Mesenteric fat pad (tissue), 1 donor: ENCODE measurements at places on chromosomes 3 and 15. TPM values are rescaled to one million over a fixed set of nuclear protein-coding genes. Genes with fewer than 3 reads are reported as not detected.

GRCh38 chr3:10289077-10289476 lies 3.7 kb downstream of the GHRL start:
- peak; percentile 33 for DNase-seq

The SMCO1 gene
- total RNA-seq, result not detected

The RLBP1 gene
- total RNA-seq, result not detected

DNA sequence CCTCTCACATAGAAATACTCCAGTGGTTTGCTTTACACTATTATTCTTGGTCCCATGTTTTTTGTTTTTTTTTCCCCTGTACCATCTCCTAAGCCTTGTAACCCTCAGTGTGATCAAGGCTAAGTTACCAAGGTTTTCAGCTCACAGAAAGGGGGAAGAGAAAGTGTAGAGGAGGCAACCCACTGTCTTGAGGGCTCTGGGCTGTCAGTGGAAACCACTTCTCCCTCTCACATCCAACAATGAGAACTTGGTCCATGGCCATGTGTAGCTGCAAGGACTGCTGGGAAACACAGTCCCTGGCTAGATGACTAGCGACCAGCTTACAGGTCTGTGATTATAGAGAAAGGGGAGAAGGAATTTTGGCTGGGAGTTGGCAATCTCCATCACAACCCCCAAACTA lies 30.3 kb downstream of the GPD1L start:
- no peak for DNase-seq

DNA sequence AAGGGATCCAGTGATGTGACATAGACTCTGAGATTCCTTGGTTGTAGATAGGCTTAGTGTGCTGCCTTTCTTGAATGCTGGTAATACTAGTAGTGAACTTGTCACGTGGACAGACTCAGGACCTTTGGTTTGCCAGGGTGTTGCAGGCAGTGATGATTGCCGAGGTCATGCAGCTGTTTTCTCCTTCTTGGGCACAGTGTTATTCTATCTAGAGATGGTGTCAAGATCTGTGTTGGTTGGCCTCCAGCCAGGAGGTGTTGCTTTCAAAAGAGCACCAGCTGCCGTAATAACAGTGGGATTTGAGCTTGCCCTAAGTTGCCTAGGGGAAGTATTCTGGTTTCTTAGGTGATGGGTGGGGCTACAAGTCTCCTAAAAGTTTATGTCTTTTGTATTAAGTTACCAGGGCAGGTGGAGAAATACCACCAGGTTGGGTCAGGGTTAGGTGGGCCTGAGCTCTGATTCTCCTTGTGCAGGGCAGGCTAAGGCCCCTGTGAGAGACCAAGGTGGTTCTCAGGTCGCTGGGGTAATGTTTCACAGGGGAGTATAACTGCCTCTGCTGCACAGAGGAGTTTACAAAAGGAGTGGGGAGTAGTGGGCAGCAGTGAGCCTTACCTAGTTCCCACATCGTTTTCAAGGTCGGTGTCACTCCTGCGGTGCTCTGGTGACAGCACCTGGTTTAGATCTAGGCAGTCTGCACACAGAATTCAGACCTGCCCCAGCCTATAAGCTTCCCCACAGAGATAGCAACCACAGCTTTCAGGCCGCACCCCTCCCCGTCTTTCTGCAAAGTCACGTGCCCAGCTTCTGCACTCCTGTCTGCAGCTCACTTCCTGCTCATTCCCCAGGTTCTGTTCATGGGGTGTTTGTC lies 350.3 kb downstream of the DOCK3 start:
- DNase-seq, result no peak

GRCh38 chr3:129613367-129613740 lies 6.9 kb upstream of the PLXND1 start:
- no peak for DNase-seq

DNA sequence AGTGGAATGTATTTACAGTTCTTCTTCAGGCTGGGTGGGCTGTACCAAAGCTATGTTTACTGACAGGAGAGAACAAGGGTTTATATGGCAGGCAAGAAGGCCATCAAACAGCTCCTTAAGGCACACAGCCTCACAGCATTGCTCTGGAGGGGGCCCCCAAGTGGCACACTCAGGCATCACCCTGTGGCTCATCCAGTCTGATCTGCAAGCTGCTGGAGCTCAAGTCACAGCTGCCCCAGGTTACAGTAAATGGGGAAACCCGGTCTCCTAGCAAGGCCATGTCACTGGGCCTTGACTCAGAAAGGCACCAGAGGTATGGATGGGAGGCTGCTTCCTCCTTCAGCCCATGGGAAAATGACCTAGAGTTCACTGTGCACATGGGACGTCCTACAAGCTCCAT lies 67.5 kb downstream of the TFG start:
- no peak for DNase-seq
